ENCODE measurements at places on chromosomes 11 and 22. TPM values are rescaled to one million over a fixed set of nuclear protein-coding genes. Genes with fewer than 3 reads are reported as not detected.

DNA sequence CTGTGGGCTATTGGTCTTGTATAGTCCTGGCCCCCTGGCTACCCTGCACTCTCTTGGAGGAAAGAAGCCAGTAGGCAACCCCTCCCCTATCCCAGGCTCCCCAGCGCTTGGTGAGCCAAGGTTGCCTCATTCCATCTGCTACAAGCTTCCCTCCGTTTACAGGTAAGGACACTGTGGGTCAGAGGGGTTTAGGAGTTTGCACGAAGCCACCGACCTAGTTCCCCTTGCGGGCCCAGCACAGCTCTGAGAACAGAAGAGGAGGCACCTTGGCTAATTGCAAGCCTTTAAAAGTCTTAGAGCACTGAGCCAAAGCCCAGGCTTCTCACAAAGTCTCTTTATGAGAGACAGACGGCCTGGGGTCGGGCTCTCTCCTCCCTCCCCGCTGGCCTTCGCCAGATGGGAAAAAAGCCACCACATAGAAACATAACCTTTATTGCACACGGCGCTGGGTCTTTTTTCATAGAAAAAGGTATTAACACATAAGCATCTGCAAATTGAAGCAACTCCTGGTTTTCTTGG, 99.8 kb downstream of the CEP164 start:
- no peak for DNase-seq
- H3K27ac ChIP-seq: no peak overlapping the region
- H3K36me3 ChIP-seq: no peaks in the 10 kb centered on the region
- H3K27me3 ChIP-seq: peaks cover 3% of the 10 kb centered on the region
- no peaks in the 10 kb centered on the region for H3K4me1 ChIP-seq

The OR4C13 gene
- total RNA-seq: not detected

The LRP5 gene
- 21.4 TPM for total RNA-seq

DNA sequence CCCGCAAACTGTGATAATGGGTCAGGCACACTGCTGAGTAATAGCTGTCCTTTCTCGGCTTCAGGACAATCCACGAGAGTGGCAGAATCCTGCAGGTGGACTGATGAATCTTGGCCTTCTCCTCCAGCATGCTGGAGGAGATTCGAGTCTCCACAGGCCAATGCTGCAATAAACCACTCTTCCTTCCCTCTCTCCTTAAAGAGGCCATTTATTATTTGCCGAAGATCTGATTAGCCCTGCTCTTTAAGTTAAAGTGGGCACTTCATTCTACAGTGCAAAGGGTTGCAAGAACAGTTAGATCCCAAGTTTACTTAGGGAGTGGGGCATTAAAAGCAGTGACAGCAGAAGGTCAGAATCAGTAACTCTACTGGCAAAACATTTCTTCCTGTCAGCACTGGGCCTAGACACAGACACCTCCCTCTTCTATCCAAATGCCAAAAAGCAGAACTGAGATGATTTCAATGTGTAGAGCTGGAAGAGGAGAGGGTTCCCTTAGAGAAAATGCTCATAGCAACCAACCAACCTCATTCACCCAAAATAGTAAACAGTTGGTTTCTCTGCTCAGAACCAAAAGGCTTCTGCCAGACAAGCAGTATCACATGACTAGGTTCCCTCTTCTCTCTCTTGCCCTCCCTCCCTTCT, 121.7 kb downstream of the SGSM3 start:
- peaks cover 27% of the 10 kb centered on the region for H3K4me1 ChIP-seq
- no peak for DNase-seq
- no peak overlapping the region for H3K27ac ChIP-seq
- H3K36me3 ChIP-seq: peaks cover 1% of the 10 kb centered on the region

The BET1L gene
- 42.0 TPM for total RNA-seq

The HBG2 gene
- not detected for total RNA-seq

GRCh38 chr11:8928981-8929615, 3.6 kb downstream of the C11orf16 start:
- no peaks in the 10 kb centered on the region for H3K27me3 ChIP-seq
- H3K4me3 ChIP-seq: no peak overlapping the region
- no peaks in the 10 kb centered on the region for H3K4me1 ChIP-seq

DNA sequence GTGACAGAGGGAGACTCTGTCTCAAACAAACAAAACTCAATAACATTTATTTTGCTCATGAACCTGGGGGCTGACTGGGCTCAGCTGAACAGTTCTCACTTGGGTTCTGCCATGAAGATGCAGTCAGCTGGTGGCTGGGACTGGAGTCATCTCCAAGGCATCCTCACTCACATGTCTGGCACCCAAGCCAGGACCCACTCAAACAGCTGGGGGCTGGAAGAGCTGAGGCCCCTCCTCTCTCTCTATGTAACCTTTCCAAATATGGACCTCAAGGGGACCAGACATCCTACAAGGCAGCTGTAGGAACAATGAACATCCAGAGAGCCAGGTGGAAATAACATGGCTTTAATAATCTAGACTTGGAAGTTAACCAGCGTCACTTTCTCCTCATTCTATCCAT, 16.8 kb downstream of the HSPA8 start:
- no peak overlapping the region for H3K4me3 ChIP-seq
- no peaks in the 10 kb centered on the region for H3K36me3 ChIP-seq
- no peaks in the 10 kb centered on the region for H3K4me1 ChIP-seq
- peaks cover 3% of the 10 kb centered on the region for H3K27me3 ChIP-seq
- DNase-seq: no peak

GRCh38 chr11:69650832-69651344, 9.9 kb downstream of the CCND1 start:
- no peaks in the 10 kb centered on the region for H3K27me3 ChIP-seq
- H3K4me1 ChIP-seq: no peaks in the 10 kb centered on the region
- DNase-seq: no peak
- no peaks in the 10 kb centered on the region for H3K36me3 ChIP-seq

DNA sequence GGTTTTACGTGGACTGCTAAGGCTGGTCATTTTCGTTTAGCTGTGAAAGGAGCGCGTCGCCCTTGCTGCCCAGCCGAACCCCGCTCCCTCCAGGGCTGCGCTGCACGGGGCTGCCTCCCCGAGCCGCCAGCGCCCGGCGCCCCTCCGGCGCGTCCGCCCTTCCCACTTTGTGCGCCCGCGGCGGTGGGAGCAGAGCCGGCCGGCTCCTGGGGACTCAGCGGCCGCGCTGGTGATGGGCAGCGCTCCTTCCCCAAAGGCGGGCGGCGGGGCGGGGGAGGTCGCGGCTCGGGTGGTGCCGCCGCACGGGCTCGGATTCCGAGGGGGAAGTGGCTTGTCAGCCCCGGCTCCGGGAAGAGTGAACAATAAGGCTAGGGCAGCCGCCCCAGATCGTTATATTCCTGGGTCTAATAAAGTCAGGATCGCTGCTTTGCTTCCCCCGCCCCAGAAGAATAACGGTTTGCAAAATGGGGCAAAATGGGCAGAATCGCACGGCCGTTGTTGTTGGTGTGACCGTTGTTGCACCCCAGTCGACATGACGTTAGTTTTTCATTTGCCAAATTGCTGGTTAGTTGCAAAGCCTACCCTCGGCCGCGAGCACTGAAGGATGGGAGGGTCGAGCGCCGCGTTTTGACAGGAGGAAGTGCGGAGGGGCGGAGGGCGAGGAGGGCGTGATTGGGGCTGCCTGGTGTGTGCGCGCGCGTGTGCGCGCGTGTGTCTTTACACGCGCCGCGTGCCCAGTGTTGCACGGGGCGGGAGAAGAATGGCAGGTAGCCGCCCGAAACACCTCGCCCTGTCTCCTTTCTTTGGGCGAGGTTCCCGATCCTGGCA, 745 bp downstream of the NCAM1 start:
- peaks cover 19% of the 10 kb centered on the region for H3K4me1 ChIP-seq
- peak overlapping the region; percentile 82 for H3K4me3 ChIP-seq
- DNase-seq: no peak
- H3K27ac ChIP-seq: no peak overlapping the region

The RAG2 gene
- total RNA-seq: not detected

DNA sequence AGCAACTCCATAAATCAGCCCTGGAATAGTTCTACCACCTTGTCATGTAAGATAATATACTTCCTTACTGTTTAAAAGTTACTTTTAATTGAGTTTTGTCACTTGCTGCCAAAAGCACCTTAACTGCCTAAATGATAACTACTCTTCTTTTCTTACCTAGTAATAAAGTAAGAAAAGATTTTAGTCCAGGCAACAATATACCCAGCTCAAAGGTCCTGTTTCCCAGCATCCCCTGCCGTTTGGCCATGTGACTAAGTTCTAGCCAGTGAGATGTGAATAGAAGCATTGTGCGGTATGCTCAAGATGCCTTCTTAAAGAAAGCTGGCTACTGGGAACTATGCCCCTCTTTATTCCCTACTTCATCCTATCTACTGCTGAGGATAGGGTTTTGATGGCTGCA, 39.4 kb upstream of the CCDC34 start:
- no peaks in the 10 kb centered on the region for H3K4me1 ChIP-seq
- H3K4me3 ChIP-seq: no peak overlapping the region
- no peaks in the 10 kb centered on the region for H3K36me3 ChIP-seq
- no peak for DNase-seq

Data from activated T-helper 1 cell treated with anti-CD3 and anti-CD28 coated beads, Interleukin-12 subunit alpha, Interleukin-12 subunit beta, Interleukin-2, Interleukin-4 antibody, amounts not matched to agents 30 ng/mL and 10 ng/mL and 1 ng/mL, durations not matched to agents 14 hours and 24 hours and 36 hours (primary cell).